ENCODE measurements at places on chromosomes 4 and X.

DNA sequence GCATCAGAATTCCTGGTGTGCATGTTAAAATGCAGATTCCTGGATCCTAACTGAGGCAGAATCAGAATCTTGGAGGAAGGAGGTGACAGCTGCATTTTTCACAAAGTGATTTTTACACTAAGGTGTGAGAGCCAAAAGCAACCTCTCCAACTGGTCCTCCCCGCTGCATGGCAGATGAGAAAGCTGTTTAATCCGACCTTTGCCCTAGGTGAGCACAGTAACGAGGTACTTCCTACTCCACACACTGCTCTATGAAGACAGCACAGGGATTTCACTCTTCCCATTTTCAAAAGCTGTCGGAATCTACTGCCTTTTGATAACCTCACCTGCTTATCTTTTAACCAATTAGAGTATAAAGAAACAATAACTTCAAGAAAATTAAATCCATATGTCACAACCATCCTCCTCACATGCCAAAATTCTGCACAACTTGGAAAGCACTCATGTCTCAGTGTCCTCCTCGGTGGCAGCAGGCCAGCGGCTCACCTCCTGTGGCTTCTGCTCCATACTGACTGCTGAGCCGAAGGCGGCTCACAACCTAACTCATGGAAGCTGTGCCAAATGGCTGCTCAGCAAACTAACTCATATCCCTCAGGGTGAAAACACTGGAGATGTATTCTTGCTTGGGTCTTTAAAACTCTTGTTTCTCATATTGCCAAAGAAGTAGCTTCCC lies 3.6 kb downstream of the CASP6 start:
- DNase-seq, result no peak

GRCh38 chr4:127284236-127284635 lies 348.5 kb upstream of the INTU start:
- DNase-seq, result no peak

GRCh38 chr4:87054900-87055299 lies 120.1 kb downstream of the AFF1 start:
- DNase-seq, result no peak

GRCh38 chr4:152735396-152735859 lies 44.1 kb downstream of the TIGD4 start:
- no peak for DNase-seq

GRCh38 chrX:46913667-46914066 lies 1.4 kb downstream of the JADE3 start:
- DNase-seq, result no peak

- no peak for DNase-seq
Observed at GRCh38 chr4:36187723-36188333, 56.5 kb downstream of the ARAP2 start.

DNA sequence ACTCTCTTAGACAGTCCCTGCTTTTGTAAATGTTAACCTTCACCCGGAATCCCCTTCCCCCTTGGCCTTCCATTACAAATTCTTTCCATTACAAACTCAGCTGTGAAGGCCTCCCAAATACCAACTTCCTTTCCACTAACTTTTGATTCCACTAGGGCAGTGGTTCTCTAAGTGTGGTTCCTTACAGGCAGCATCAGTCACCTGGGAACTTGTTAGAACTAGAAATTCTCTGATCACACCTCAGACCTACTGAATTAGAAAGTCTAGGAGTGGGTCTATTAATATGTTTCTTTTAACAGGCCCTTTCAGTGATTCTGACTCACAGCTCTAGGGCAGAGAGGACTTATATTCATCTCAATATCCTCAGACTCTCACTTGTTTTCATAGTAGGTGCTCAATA lies 19.0 kb upstream of the MRPL1 start:
- no peak for DNase-seq

DNA sequence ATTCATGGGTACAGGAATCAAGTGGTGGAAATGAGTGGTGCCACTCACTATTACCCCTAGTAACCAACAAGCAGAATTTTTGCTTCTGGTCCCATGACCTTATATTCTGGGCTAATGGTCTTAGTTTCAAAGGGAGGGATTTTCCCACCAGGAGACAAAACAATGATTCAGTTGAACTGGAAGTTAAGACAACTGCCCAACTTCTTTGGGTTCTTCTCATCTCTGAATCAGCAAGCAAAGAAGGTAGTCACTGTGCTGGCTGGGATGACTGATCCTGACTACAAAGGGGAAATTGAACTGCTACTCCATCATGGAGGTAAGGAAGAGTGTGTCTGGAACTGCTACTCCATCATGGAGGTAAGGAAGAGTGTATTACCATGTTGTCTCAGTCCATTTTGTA lies 87.2 kb downstream of the IL13RA2 start:
- no peak for DNase-seq

GRCh38 chrX:70452143-70452733 lies 7.6 kb downstream of the DLG3 start:
- peak; percentile 68 for DNase-seq

- no peak for DNase-seq
Observed at GRCh38 chrX:16239211-16239610, 71.9 kb downstream of the MAGEB17 start.

- DNase-seq, result no peak
Observed at GRCh38 chr4:6939761-6940743, 30.4 kb downstream of the TBC1D14 start.

- no peak for DNase-seq
Observed at GRCh38 chr4:55087009-55087912, 38.1 kb downstream of the KDR start.

GRCh38 chr4:148874331-148874730 lies 432.1 kb upstream of the NR3C2 start:
- no peak for DNase-seq

DNA sequence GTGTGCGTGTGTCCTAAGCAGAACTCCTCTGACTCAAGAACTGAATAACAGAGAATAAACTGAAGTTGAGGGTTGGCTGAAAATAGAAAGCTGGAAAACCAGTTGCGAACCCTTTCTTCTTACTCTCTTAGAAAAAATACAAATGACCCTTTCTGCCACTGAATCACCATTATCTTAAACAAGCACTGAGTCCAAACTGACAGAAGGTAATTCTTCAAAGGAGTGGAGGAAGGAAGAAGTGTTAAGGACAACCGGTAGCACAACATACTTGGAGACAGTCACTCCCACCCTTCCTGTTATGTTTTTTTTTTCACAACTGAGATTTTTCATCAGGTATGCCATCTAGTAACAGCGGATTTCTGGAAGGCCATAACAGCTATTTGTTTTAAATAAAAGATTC lies 38.1 kb downstream of the HELQ start:
- no peak for DNase-seq

DNA sequence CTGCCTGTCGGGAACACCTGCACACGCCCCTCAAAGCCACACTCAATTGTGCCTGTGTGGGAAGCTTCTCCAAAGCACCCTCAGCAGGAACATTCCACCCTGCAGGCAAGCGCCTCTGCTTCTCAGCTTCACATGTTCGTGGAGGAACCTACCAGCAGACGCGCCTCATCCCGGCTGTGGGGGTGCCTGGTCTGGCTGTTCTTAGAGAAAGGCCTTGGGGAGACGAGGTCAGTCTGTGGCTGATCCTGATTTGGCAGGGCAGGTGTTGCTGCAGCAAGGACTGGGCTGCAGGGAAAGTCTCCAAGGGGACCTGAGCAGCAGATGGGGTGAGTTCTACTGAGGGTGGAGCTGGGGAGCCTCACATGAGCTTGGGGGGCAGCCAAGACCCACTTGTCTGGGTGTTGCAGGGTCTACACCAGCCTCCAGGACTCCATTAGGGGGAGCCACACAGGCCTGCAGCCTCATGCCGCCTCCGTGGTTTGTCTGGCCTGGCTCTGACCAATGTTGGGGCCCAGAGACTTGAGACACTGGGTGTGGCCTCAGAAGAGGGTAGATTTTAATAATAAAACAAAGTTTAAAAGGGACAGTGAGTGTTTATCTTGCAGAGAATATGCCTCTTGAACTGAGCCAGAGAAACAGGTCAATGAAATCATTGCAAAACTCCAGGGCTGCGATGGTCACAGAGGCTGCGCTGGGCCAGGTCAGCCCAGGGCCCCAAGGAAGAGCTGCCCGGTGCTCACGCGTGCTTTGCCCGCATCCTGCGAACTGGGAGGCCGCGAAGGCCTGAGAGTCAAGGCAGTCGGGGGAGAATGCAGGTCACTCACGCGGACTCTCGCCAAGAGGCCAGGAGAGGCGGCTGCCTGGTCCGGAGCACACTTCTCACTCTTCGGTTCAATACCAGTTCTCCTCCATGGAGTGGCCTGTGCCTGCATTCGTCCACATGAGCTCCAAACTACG lies 21.1 kb downstream of the RNF212 start:
- DNase-seq, result no peak

DNA sequence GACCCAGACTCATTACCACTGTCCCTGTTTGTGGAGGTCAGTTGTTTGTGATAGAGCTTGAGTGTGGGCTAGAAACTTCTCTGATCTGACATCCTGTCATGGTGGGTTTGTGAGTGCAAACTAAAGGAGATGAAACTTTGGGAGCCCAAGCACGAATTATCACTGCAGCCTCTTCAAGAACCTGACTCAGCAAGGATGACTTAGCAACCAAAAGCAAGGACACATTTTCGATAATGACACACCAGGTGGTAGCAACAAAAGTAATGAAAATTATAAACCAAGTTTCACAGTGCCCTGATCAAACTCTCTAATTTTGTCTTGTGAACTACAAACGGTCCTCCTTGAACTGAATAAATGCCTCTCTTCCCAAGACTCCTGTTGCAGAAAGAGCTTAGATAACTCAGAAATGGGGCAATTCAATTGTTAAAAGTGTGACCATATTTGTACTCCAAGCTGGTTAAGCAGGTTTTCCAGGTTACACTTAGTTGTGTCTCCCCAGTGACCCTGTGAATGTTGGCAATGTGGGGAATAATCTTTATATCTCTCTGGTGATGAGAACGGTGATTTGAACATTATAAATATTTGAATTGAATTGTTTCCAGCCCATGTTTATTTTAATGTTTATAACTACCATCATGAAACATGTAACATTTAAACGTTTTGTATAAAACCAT lies 52.6 kb upstream of the ATP8A1 start:
- no peak for DNase-seq

- peak; percentile 67 for DNase-seq
Observed at GRCh38 chr4:38663090-38663800, 754 bp upstream of the KLF3 start.

- no peak for DNase-seq
Observed at GRCh38 chrX:24229400-24229879, 79.9 kb downstream of the ZFX start.

Data from activated naive CD4-positive, alpha-beta T cell treated with Interleukin-2 at 50 U/mL for 16 hours (primary cell).